ENCODE measurements at places on chromosomes 1 and 21. TPM values are rescaled to one million over a fixed set of nuclear protein-coding genes. Genes with fewer than 3 reads are reported as not detected.

DNA sequence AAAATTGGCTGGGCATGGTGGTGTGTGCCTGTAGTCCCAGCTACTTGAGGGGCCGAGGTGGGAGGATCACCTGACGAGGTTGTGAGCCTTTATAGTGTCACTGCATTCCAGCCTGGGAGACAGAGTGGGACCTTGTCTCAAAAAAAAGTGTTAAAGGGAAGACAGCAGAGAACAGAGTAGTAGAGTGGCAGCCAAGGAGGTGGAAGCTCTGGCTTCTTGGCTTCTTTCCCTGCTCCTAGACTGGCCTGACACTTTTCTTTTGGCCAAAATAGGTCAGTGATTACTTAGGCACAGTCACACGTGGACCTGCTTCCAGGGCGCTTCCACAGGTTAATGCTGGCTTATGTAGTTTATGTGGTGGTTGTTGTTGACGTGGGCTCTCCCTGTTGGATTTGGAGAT lies 3.2 kb downstream of the DIP2A start:
- H3K4me3 ChIP-seq: no peak overlapping the region
- H3K27me3 ChIP-seq: no peaks in the 10 kb centered on the region
- peaks cover 8% of the 10 kb centered on the region for H3K36me3 ChIP-seq
- H3K27ac ChIP-seq: no peak overlapping the region

GRCh38 chr21:34989337-34990151 lies 59.6 kb downstream of the RUNX1 start:
- H3K27ac ChIP-seq: peak overlapping the region; percentile 72
- H3K4me1 ChIP-seq: peaks cover 8% of the 10 kb centered on the region
- no peak for DNase-seq

DNA sequence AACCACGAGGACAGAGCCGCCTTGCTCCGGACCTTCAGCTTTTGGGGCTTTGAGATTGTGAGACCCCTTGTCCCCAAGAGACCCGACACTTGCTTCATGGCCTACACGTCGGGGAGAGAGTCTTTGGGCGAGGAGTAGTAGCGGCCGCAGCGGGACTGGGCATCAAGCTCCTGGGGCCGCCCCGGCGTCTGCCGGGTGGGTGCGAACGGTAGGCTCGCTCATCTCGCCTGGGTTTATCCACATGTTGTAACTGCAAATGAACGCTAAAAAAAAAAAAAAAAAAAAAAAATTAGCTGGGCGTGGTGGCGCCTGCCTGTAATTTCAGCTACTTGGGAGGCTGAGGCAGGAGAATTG lies 27.9 kb upstream of the RLF start:
- H3K27me3 ChIP-seq: peaks cover 14% of the 10 kb centered on the region
- H3K4me1 ChIP-seq: peaks cover 21% of the 10 kb centered on the region
- H3K27ac ChIP-seq: no peak overlapping the region
- DNase-seq: no peak
- no peaks in the 10 kb centered on the region for H3K36me3 ChIP-seq
- peak overlapping the region; percentile 77 for H3K4me3 ChIP-seq

- no peak for DNase-seq
- H3K27me3 ChIP-seq: no peaks in the 10 kb centered on the region
- H3K4me1 ChIP-seq: no peaks in the 10 kb centered on the region
- H3K27ac ChIP-seq: no peak overlapping the region
These were observed 23.7 kb upstream of the EDARADD start for GRCh38 chr1:236370420-236370819.

DNA sequence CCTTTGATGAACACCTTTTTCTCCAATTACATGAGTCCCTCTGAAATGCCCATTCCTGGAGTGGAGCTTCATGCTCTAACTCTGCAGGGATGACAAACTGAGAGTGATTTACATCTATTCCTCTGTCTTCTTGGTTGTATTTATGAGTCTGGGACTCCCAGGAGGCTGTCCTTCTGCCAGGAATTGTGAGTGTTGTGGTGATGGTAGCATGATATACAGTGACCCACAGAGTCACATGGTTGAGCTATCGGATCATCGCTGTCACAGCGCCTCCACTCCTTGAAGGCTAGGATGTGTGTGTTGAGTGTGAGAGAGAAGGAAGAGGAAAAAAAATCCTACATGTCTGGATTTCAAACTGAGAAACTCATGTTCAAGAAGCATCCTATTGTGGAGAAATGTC lies 163.4 kb upstream of the CACNA1E start:
- H3K4me3 ChIP-seq: no peak overlapping the region
- no peaks in the 10 kb centered on the region for H3K36me3 ChIP-seq
- no peak overlapping the region for H3K27ac ChIP-seq
- peaks cover 36% of the 10 kb centered on the region for H3K27me3 ChIP-seq

DNA sequence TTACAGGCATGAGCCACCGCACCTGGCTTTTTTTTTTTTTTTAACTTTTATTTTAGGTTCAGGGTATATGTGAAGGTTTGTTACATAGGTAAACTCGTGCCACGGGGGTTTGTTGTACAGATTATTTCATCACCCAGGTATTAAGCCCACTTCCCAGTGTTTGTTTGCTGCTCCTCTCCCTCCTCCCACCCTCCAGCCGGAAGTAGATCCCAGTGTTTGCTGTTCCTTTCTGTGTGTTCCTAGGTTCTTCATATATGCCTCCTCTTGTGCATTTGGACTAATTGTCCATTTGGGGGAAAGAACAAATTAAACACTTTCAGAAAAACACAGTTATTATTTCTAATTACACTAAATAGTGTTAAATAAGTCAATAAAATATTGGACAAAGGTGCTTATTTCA lies 1.1 kb upstream of the SLC2A7 start:
- peaks cover 6% of the 10 kb centered on the region for H3K36me3 ChIP-seq
- H3K4me1 ChIP-seq: no peaks in the 10 kb centered on the region
- no peak overlapping the region for H3K27ac ChIP-seq
- H3K4me3 ChIP-seq: no peak overlapping the region
- peaks cover 35% of the 10 kb centered on the region for H3K27me3 ChIP-seq

- no peak for DNase-seq
- no peak overlapping the region for H3K27ac ChIP-seq
- peaks cover 11% of the 10 kb centered on the region for H3K27me3 ChIP-seq
- H3K36me3 ChIP-seq: no peaks in the 10 kb centered on the region
- no peak overlapping the region for H3K4me3 ChIP-seq
These were observed 80.3 kb upstream of the EXO1 start for GRCh38 chr1:241767737-241768136.

DNA sequence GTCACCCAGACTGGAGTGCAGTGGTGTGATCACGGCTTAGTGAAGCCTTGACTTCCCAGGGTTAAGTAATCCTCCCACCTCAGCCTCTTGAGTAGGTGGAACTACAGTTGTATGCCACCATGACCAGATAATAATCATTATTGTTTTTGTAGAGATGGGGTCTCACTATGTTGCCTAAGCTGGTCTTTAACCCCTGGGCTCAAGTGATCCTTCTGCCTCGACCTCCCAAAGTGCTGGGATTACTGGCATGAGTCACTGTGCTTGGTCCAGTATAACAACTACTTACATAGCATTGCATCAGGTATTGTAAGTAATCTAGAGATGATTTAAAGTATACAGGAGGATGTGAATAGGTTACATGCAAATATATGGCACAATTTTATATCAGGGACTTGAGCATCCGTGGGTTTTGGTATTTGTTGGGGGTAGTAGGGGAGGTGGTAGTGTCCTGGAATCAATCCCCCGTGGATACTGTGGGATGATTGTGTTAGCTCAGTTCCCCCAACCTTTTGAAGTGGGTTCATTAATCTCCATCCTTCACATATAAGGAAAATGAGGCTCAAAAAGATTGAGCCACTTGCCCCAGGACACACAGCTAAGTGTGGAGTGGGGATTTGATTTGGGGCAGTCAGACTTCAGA lies 61.4 kb upstream of the CNIH3 start:
- H3K36me3 ChIP-seq: no peaks in the 10 kb centered on the region
- no peak overlapping the region for H3K4me3 ChIP-seq
- peaks cover 2% of the 10 kb centered on the region for H3K27me3 ChIP-seq
- peaks cover 38% of the 10 kb centered on the region for H3K4me1 ChIP-seq
- H3K27ac ChIP-seq: no peak overlapping the region

DNA sequence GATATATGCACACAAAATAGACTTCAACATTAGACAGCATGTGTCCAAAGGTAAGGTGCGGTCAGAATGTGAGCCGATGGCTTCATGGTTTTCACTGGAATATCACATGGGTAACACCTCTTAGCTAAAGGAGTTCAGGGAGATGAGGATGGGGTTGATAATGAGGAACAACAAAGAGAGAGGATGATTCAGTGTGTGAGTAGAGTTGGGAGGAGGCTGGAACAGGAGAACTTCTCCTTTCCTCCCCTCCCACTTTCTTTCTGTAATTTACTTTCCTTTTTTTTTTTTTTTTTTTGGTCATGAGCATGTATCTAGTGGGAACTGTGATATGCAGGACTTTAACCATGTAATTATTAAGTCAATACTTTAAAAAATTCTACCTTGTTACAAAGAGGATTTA lies 99.4 kb downstream of the FASLG start:
- no peak overlapping the region for H3K4me3 ChIP-seq
- no peak overlapping the region for H3K27ac ChIP-seq
- peaks cover 21% of the 10 kb centered on the region for H3K4me1 ChIP-seq
- H3K36me3 ChIP-seq: no peaks in the 10 kb centered on the region
- peaks cover 3% of the 10 kb centered on the region for H3K27me3 ChIP-seq

GRCh38 chr1:43405219-43405875 lies 15.6 kb downstream of the SZT2 start:
- no peak overlapping the region for H3K4me3 ChIP-seq
- no peaks in the 10 kb centered on the region for H3K27me3 ChIP-seq
- peaks cover 48% of the 10 kb centered on the region for H3K36me3 ChIP-seq
- no peak for DNase-seq
- no peak overlapping the region for H3K27ac ChIP-seq
- peaks cover 12% of the 10 kb centered on the region for H3K4me1 ChIP-seq

GRCh38 chr21:42375506-42375905 lies 9.2 kb upstream of the TFF1 start:
- no peak for DNase-seq
- H3K27ac ChIP-seq: no peak overlapping the region
- H3K4me3 ChIP-seq: no peak overlapping the region
- H3K4me1 ChIP-seq: no peaks in the 10 kb centered on the region
- H3K36me3 ChIP-seq: peaks cover 21% of the 10 kb centered on the region
- no peaks in the 10 kb centered on the region for H3K27me3 ChIP-seq

DNA sequence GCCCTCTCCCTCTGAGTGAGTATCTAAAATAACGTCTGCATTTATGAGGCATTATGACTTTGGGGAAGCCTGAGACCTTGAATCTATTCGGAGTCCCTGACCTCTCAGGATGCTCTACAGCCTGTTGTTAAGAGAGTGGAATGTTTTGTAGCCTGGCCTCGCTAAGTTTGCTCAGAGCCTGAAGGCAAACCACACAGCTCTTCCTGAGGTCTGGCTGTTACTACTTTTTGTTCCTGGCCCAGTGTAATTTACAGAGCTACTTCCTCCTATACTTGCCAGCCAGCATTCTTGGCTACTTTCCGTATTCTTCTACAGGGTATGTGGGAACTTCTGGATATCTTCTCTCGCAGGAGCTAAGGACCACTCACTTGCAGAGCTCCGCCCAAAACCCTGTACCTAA lies 3.6 kb upstream of the ZMYM4 start:
- peak overlapping the region; percentile 56 for H3K4me3 ChIP-seq
- H3K36me3 ChIP-seq: peaks cover 4% of the 10 kb centered on the region
- H3K4me1 ChIP-seq: peaks cover 34% of the 10 kb centered on the region
- DNase-seq: peak; percentile 72

- H3K4me1 ChIP-seq: peaks cover 50% of the 10 kb centered on the region
- no peak overlapping the region for H3K27ac ChIP-seq
- peaks cover 9% of the 10 kb centered on the region for H3K36me3 ChIP-seq
- H3K27me3 ChIP-seq: no peaks in the 10 kb centered on the region
- DNase-seq: peak; percentile 27
These were observed 199.3 kb upstream of the GREM2 start for GRCh38 chr1:240811256-240811655.

GRCh38 chr1:182607566-182607965 lies 3.4 kb upstream of the RGS16 start:
- no peaks in the 10 kb centered on the region for H3K27me3 ChIP-seq
- no peaks in the 10 kb centered on the region for H3K36me3 ChIP-seq
- no peak overlapping the region for H3K4me3 ChIP-seq
- DNase-seq: no peak

- no peak overlapping the region for H3K27ac ChIP-seq
- H3K36me3 ChIP-seq: no peaks in the 10 kb centered on the region
- no peak for DNase-seq
- H3K4me1 ChIP-seq: no peaks in the 10 kb centered on the region
These were observed 370.8 kb downstream of the AMY1C start for GRCh38 chr1:104120525-104120924.

GRCh38 chr1:10751561-10752085 lies 44.8 kb downstream of the CASZ1 start:
- H3K27me3 ChIP-seq: peaks cover 46% of the 10 kb centered on the region
- H3K4me1 ChIP-seq: no peaks in the 10 kb centered on the region
- H3K27ac ChIP-seq: no peak overlapping the region
- H3K4me3 ChIP-seq: no peak overlapping the region

- H3K4me3 ChIP-seq: no peak overlapping the region
- H3K36me3 ChIP-seq: peaks cover 5% of the 10 kb centered on the region
- no peak overlapping the region for H3K27ac ChIP-seq
- H3K4me1 ChIP-seq: peaks cover 28% of the 10 kb centered on the region
- H3K27me3 ChIP-seq: peaks cover 3% of the 10 kb centered on the region
These were observed 65.9 kb upstream of the ATP5PO start for GRCh38 chr21:33981391-33982101.

GRCh38 chr1:113930499-113931161 lies 1.5 kb downstream of the HIPK1 start:
- DNase-seq: peak; percentile 82
- H3K4me1 ChIP-seq: peaks cover 56% of the 10 kb centered on the region
- peaks cover 12% of the 10 kb centered on the region for H3K27me3 ChIP-seq
- H3K27ac ChIP-seq: peak overlapping the region; percentile 100
- peaks cover 11% of the 10 kb centered on the region for H3K36me3 ChIP-seq
- H3K4me3 ChIP-seq: peak overlapping the region; percentile 97

- H3K4me1 ChIP-seq: no peaks in the 10 kb centered on the region
- H3K27me3 ChIP-seq: peaks cover 17% of the 10 kb centered on the region
- no peaks in the 10 kb centered on the region for H3K36me3 ChIP-seq
These were observed 19.5 kb upstream of the ARHGEF10L start for GRCh38 chr1:17520041-17520440.

GRCh38 chr1:35558374-35559316 lies 1.0 kb downstream of the NCDN start:
- no peak for DNase-seq
- peak overlapping the region; percentile 95 for H3K4me3 ChIP-seq
- H3K4me1 ChIP-seq: peaks cover 56% of the 10 kb centered on the region
- H3K36me3 ChIP-seq: peaks cover 6% of the 10 kb centered on the region

DNA sequence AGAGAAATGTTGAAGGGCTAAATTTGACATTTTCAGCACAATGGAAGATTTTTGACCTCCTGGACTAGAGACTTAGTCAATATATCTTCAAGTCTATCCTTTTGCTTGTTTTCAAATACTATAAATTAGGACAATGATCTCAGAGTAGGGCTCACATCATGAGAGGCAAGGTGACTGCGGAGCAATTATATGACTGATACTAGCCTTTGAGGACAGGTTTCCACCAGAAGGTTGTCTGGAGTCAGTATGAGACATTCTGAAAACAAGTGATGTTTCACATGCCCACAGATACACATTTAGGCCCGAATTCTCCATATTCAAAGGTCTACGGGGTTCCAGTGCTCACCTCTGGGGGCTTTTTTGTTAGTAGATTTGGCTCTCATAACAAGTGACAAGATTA lies 142.3 kb upstream of the SAMSN1 start:
- no peaks in the 10 kb centered on the region for H3K27me3 ChIP-seq
- H3K36me3 ChIP-seq: no peaks in the 10 kb centered on the region
- DNase-seq: no peak
- H3K27ac ChIP-seq: no peak overlapping the region
- H3K4me3 ChIP-seq: no peak overlapping the region
- H3K4me1 ChIP-seq: no peaks in the 10 kb centered on the region

The SERTAD4 gene
- 3.0 TPM for total RNA-seq

The VASH2 gene
- total RNA-seq: not detected

The P3H1 gene
- total RNA-seq: 133 TPM

The KCND3 gene
- total RNA-seq: 0.14 TPM

The RAP1GAP gene
- total RNA-seq: not detected
